ENCODE measurements at places on chromosomes 2 and 18. TPM values are rescaled to one million over a fixed set of nuclear protein-coding genes. Genes with fewer than 3 reads are reported as not detected.

- peak; percentile 15 for DNase-seq
These were observed at the start of gene SLC4A3 for GRCh38 chr2:219627103-219628100. Gene SLC4A3 (plus strand): TSS chr2:219627630. CDS start chr2:219627993, 363 bp downstream.

NGEF gene
- 3.4 TPM for total RNA-seq

- DNase-seq: no peak
These were observed 93.0 kb upstream of the ID2 start for GRCh38 chr2:8588831-8589191.

DNA sequence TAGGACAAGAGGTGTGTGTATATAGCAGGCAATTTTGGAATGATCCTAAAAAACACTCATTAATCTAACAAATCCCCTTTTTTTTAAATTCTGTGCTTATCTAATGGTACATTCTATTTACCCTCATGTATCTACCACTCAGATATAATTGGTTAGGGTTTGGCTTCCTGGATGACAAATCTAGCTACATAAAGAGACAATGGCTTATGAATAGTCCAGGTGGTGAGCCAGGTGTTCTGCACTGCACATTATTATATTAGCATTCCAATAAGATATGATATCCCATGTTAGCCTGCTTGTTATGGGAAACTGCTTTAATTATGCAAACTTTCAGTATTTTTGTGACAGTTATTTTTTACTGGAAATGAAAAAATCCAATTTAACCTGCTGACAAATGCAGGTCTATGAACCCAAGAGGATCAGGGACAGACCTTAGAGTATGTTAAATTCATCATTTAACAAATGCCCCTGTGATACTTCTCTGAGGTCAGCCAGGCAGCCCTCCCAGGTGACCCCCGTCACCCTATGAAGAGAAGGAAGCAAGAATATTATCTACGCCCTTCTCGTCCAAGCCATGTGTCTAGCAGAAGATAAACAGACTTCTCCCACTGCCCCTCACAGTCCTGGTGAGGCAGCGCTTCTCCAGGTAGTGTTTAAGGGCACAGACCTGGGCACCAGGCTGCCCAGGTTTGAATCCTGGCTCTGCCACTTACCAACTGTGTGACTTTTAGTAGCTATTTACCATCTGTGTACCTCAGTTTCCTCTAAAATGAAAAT is 83.0 kb downstream of the ADD2 start:
- DNase-seq: no peak

DNA sequence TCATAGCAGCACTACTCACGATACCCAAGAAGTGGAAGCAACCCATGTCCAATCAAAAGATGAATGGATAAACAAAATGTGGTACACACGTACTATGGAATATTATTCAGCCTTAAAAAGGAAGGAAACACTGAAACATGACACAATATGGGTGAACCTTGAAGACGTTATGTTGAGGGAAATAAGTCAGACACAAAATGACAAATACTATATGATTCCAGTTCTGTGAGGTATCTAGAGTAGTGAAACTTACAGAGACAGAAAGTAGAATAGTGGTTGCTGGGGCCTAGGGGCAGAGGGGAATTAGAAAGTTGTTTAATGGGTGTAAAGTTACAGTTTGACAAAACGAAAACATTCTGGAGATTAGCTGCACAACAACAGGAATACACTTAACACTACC is 24.7 kb downstream of the TLK1 start:
- DNase-seq: no peak

DNA sequence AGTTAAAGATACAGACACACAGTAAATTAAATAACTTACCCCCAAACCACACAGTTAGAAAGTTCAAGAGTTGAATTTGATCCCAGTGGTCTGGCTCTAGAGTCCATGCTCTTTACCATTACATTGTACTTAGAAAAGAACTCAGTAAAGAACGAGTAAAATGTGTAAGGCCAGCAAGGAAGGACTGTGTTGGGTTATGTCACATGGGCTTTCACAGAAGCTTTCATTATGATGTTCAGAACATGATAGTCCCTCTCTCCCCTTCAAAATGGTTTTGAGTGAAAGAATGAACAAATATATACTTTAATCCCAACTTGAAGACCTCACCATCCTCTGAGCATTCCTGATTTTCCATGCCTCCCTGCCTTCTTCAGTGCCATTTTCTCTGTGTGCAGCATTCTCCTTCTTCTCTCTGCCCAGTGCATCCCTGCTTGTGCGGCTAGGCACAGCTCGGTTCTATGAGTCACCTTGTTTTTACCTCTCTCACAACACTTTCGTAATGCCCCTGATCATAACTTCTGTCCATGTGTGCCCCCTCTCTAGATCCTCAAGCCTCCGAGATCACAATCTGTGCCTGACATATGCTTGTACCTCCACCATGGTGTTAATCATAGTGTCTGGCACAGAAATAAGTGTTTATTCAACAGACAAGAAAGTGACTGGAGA is 22.0 kb downstream of the RASGRP3 start:
- no peak for DNase-seq

FAM110C gene
- 0.62 TPM for total RNA-seq

DNA sequence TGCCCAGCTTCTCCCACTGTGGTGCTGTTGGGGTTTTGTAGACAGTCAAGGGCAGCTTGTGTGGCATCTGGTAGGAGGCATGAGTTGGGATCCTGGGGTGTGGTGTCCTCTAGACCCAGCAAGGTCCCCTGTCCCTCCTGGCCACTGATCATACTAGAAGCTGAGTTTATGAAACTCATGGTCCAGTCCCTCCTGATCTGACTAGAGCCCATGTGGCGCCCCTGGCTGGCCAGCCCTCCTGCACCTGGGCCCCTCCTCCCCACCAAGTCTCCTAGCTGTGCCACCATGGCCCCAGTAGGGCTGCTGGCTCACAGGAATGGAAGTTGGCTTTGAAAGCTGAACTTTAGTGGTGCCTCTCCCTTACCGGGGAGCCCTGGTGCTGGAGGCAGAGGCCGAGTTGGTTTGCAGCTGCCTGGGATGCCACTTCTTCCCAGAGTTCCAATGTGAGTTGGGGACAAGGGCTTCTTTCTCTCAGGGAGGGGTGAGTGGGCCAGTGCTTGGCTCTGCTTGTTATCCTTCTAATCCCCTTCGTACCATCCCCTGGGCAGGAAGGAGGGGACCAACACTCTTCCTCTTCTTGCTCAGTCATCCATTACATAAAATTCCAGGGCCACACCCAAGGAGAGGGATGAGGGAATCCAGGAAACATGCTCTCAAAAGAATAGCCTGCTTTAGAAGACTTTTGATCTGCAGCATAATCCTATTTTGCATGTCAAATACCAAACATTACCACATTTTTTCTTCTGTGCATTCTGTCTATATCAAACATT is 37.5 kb upstream of the HAAO start:
- DNase-seq: no peak

RAD51AP2 gene
- not detected for total RNA-seq

- DNase-seq: peak; percentile 92
These were observed 73.8 kb downstream of the TRABD2A start for GRCh38 chr2:84807063-84807485.

- no peak for DNase-seq
These were observed 19.3 kb downstream of the SOWAHC start for GRCh38 chr2:109633284-109633961.

SCN7A gene
- total RNA-seq: 0.02 TPM

MPHOSPH10 gene
- total RNA-seq: 29.9 TPM

Measured in NCI-H460 (cell line).